ENCODE measurements at places on chromosomes 7 and 10. TPM values are rescaled to one million over a fixed set of nuclear protein-coding genes. Genes with fewer than 3 reads are reported as not detected.

DNA sequence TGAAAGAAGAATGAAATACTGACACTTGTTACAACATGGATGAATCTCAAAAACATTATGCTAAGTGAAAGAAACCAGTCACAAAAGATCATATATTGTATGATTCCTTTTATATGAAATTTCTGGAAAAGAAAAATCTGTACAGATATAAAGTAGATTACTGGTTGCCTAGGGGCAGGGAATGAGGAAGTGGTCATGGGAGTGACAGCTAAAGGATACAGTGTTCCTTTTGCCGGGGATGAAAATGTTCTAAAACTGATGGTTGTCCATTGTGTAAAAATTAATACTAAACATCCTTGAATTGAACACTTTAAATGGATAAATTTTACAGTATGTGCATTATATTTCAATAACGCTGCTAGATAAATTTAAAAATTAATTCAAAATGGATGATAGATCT is 25.1 kb downstream of the ALOX5 start:
- H3K27ac ChIP-seq, result no peak overlapping the region
- H3K4me1 ChIP-seq, result no peaks in the 10 kb centered on the region
- no peak overlapping the region for H3K4me3 ChIP-seq
- H3K36me3 ChIP-seq, result no peaks in the 10 kb centered on the region

DNA sequence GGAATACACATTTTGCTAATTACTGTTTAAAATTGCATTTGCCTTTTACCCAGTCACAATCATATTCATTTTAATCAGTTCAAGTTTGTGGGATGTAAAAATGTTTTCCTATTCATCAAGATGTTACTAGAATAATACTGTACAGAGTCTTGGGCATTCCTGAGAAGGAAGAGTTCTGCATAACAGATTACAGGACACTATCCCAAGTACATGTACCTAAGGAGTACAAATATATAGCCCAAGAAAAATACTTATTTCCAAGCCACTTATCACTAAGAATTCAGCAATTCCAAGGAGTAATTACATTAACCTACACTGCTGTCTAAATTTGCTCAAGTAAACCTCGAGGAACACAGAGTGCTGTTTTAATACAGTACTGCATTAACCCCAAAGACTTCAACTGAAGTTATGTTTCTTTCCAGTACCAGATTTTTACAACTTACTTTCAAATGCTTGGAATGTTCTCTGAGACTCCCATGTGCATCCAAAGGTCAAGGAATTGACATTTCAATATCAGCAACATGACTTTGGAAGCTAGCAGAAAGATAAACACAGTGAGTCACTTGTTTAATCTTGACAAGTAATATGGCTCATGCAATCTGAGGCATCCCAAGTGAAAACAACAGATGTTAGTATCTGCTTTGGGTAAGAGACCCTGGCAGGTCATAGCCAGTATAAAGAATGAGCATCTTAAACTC is 125.4 kb upstream of the BET1 start:
- H3K4me3 ChIP-seq, result no peak overlapping the region
- no peaks in the 10 kb centered on the region for H3K27me3 ChIP-seq
- H3K27ac ChIP-seq, result no peak overlapping the region
- peaks cover 26% of the 10 kb centered on the region for H3K4me1 ChIP-seq
- no peaks in the 10 kb centered on the region for H3K36me3 ChIP-seq

- H3K36me3 ChIP-seq, result no peaks in the 10 kb centered on the region
- H3K4me1 ChIP-seq, result peaks cover 14% of the 10 kb centered on the region
- peak; percentile 44 for DNase-seq
- H3K27me3 ChIP-seq, result no peaks in the 10 kb centered on the region
These were observed 88.6 kb upstream of the KLF14 start for GRCh38 chr7:130822642-130823041.

DNA sequence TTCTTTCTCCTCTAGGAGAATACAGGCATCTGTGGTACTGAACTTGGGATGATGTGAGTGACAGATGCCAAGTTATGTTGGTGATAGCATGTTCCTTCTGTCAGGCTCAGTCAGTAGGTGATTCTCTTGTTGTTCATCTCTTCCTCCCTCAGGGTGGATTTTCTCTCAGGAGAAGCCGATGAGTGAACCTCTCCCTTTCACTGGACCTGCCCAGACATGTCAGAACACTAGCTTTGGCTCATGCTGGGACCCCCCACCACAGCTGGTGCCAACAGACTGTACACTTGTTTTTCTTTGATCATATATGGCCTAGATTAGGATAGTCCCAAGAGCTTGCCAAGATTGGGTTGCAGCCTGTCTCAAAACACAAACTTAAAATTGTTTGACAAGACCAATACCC is 129.4 kb downstream of the BMPER start:
- peaks cover 9% of the 10 kb centered on the region for H3K4me1 ChIP-seq
- no peak overlapping the region for H3K4me3 ChIP-seq
- no peak overlapping the region for H3K27ac ChIP-seq
- H3K36me3 ChIP-seq, result peaks cover 35% of the 10 kb centered on the region
- DNase-seq, result no peak
- no peaks in the 10 kb centered on the region for H3K27me3 ChIP-seq

DNA sequence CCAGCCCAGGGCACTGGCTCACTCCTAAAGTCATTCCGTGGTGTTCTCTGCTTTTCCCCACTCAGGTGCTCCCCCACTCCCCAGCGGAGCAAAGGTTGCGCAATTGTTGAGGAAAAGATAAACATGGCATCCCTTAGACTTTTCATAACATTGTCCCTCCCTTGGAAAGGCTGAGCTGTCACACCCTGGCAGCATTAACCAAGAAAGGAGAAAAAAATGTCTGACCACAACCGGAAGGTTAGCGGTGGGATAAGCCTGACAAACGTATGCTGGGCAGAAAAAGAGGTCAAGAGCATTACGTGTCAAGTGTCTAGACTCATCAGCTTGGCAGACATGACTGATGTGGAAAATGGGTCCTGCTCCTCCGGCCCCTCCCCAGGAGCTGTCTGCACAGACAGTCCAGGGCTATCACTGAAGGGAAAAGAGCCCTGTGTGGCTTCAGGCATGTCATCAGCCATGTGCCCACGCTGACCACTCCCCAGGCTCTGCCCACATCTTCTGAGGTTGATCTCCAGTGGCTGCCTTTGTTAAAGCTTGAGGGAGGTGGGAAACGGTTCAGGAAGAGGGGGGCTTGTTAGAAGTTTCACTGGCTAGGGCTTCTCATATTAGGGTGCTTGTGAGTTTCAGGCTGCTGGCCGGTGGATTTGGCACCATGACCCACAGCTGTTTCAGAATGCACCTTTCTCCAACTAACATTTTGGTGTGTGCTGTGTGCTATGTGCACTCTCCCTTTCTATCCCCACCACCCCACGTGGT is 30.1 kb downstream of the BTBD16 start:
- H3K36me3 ChIP-seq, result no peaks in the 10 kb centered on the region
- H3K27me3 ChIP-seq, result peaks cover 7% of the 10 kb centered on the region
- H3K4me1 ChIP-seq, result peaks cover 13% of the 10 kb centered on the region

DNA sequence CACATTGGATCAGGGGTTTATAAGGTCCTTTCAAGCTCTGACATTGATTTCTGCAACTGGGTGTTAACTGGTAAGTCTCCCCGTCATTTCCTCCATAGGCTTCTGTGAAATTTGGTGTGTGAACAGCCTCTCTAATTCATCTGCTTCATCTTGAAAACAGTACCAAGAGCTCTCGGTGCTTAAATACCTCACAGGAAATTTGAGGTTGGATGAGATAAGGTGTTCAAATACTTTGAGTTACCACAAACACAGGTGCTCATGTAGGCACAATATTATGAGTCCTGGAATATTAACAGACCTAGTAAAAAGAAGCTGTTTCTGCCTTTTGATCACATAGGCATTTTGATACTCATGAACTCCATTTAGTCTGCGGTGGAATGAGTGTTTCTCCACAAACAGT is 85.2 kb downstream of the RTKN2 start:
- no peak overlapping the region for H3K4me3 ChIP-seq
- H3K36me3 ChIP-seq, result 0 out of 2 replicates have a peak, but pooled peaks cover 3% of the 10 kb centered on the region
- DNase-seq, result no peak
- no peaks in the 10 kb centered on the region for H3K27me3 ChIP-seq
- peaks cover 7% of the 10 kb centered on the region for H3K4me1 ChIP-seq

Gene GPR158
- total RNA-seq, result 0.13 TPM

Gene CALML5
- total RNA-seq, result not detected

Gene HPS1
- 54.5 TPM for total RNA-seq

Gene OR13A1
- not detected for total RNA-seq
